ENCODE measurements at places on chromosomes 6 and 20.

DNA sequence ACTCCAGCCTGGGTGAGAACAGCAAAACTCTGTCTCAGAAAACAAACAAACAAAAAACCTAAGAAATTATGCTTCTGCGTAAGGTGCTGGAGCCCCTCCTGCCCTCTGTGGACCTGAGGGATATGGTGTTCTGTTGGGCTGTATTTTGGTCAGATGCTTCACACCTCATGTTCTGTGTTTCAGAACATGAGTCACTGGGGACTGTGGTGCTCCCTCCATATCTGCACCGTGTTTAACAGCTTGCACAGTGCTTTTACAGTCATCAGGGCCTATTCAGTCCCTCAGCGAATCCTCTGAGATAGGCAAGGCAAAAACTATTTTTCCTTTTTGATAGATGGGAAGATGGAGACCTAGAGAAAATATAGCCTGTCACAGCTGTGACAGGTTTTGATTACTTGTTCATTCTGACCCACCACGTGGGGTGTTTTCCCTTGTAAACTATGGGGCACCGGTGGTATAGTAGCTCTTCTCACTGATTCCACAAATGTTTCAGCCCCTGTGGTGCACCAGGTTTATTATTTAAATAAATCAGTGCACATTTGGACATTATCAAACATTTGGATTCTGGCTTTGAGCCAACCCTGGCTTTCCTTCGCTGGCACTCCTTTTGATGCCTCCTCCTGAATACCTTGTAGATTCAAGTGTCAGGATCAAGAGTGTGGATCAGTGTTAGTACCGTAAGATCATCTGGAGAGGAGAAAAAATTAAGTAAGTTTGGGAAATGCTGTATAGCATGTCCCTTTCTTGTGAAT lies 9.6 kb downstream of the TTPAL start:
- DNase-seq = no peak

DNA sequence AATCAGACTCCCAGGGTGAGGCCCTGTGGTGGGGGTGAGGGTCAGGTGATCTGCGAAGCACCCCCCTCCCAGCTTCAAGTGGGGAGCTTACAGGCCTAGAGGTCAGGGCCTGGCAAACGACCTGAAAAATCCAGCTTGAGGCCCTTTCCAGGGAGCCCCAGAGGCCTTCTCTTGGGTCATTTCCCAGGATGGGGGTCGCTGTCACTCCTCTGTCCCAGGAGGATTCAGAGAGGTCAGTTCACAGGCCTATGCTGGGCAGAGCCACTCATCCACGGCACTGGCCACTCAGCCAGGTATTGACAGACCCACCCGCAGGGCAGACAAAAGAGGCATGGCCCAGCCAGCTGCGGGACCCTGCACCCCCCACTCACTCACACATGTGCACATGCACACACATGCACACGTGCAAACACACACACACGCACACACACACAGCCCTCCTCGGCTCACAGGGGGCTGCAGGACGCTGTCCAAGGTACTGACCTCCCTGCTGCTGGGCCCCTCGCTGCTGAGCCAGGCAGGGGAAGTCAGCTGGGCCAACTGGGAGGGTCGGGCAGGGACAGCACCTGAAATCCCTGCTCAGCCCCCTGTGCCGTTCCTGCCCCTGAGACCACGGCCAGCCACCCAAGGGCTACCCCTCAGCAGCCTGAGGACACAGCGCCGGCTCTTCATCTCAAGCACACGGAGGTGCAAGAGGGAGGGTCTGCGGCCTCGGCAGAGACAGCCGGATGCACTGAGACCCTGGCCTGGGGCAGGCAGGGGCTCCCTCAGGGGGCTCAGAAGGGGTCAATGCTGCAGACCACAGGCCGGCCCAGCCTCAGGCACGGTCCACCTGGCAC lies 113.8 kb downstream of the TAF4 start:
- DNase-seq = no peak

DNA sequence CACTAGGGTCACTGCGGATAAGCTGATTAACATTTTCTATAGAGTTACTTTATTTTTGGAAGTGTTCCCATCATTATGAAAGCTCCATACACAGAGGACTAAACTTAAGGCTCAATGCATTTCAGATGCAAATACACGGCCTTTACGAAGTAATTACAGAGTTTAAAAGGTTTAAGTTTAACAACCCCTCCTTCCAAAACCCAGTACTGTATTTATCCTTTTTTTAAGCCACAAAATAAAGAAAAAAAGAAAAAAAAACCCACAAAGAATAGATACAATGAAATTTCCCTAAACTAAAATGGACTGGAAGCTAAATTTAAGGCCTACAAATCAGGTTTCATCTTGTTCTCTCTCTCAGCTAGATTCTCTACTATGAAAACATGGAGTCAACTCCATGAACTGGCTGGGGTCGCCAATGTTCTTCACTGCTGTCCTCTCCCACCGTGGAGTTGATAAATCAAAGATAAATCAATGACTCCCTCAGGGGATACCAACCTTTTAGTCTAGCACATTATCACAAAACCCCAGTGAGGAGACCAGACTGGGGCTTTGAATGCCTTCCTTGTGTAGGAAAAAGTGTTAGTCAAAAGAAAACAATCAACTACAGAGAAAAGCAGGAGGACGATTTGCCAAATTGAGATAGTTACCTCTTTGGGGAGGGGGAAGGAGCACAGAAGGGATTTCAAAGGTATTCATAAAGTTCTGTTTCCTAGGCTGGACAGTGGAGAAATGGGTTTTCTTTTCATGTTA lies 52.5 kb downstream of the TNFRSF21 start:
- no peak for DNase-seq

- DNase-seq = no peak
Measured at GRCh38 chr20:60332523-60332922, 374.3 kb downstream of the CDH26 start.

GRCh38 chr6:72984981-72985665 lies 240.2 kb downstream of the KHDC1L start:
- DNase-seq = no peak

DNA sequence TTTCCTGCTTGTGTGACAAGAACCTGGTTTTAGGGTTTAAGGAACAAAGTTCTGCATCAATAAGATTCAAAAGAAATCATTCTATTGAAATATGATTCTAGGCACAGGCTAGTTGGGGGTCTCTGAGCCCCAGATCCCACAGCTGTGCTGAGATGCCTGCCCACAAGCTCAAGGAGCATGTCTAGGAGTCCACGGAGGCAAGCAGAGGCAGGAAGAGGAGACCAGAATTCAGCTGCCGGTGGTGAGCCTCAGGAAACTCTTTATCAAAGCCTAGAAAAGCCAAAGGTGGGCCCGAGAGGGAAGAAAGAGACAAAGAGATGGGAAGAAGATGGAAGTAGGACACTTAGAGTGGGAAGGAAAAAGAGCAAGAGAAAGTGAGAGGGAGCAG lies 40.7 kb upstream of the DDR1 start:
- DNase-seq = no peak

GRCh38 chr6:150702675-150703074 lies 103.0 kb downstream of the PLEKHG1 start:
- no peak for DNase-seq

DNA sequence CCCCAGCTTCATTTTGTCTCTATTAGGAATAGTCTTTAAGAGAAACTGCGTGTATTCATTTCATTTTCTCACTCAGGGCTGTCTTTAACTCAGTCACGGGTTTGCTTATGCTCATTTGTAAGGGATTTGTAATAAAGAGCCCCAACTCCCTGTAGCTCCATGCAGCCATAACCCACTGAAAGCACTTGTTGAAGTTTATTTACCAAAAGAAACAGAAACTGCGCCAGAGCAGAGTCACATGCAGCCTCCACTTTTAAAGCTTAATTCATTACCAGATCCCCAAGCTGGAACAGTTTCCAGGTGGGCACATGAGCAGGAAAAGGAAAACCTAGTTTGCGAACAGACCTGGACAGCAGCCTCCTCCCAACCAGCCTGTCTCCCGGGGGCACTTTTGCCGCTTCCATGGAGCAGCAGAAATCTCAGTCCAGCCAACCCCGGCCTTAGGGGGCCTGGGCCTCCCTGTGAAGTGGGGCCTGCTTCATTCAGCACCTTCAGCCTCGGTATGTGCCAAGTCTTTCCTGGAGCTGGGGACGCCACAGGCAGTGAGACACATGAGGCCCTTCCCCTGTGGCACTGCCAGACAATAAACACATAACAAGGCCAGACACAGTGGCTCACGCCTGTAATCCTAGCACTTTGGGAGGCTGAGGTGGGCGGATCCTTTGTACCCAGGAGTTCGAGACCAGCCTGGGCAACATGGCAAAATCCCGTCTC lies 4.5 kb downstream of the BCAS4 start:
- no peak for DNase-seq

DNA sequence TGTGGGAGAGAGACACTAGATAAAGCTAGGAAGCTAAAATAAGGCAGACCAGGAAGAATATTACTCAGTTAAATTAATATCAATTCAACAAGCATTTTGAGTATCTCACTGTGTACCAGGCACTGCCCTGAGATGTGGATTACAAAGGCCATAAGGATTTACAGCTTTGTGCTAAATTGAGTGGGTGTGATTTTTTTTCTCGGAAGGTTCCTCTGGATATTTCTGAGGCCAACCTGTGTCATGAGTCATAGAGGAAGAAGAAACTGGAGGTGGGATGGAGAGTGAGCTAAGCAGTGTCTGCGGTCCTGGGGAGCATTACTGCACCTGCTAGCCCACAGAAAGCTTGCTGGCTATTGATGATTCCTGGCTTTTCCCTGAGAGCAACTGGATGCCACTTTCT lies 135.2 kb downstream of the RFPL4B start:
- DNase-seq = no peak

GRCh38 chr6:127816643-127817042 lies 84.2 kb downstream of the THEMIS start:
- DNase-seq = no peak

All from activated CD4-positive, alpha-beta T cell treated with anti-CD3 and anti-CD28 coated beads, Interleukin-2, amount 50 U/mL, for 4 hours (primary cell).